ENCODE measurements at places on chromosomes 7 and 10.

GRCh38 chr7:104963991-104964385 is 50.0 kb upstream of the KMT2E start:
- DNase-seq = no peak

GRCh38 chr7:45225948-45226335 is 68.4 kb downstream of the RAMP3 start:
- no peak for DNase-seq

DNA sequence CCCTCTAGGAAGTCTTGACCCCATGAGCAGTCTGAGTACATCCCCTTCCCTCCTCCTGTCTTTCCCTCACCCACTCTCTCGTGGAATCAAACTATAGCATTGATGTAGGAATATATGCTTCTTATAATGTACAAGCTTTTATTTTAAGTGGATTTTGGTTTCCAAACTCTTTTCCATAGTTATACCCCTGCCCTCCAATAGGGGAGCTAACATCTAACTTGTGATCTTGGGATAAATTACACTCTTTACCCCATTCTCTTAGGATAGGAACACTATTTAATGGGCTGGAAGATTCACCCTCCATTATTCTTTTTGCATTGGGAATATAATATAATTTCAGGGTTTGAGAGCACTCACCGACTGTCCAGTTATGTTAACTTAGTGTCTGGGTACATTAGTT is 465.9 kb downstream of the GATA3 start:
- DNase-seq = no peak

DNA sequence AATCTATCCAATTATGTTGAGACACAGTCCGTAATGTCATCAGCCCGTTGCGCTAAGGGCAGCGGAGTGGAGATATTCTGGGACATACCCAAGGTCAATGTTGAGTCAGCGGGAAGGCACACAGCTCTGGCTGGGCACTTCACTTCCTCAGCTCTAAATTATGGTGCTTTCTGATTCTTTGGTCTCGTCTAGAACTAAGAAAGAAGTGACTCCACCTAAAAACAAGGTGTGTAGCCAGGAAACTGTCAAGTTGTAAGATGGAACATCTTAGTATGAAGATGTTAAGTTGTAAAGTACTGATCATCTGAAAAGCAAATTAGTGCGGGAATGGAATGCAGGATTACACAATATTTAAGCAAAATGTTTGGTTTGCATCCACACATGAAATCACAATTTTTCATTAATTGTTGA is 43.1 kb downstream of the BAIAP2L1 start:
- DNase-seq = no peak

DNA sequence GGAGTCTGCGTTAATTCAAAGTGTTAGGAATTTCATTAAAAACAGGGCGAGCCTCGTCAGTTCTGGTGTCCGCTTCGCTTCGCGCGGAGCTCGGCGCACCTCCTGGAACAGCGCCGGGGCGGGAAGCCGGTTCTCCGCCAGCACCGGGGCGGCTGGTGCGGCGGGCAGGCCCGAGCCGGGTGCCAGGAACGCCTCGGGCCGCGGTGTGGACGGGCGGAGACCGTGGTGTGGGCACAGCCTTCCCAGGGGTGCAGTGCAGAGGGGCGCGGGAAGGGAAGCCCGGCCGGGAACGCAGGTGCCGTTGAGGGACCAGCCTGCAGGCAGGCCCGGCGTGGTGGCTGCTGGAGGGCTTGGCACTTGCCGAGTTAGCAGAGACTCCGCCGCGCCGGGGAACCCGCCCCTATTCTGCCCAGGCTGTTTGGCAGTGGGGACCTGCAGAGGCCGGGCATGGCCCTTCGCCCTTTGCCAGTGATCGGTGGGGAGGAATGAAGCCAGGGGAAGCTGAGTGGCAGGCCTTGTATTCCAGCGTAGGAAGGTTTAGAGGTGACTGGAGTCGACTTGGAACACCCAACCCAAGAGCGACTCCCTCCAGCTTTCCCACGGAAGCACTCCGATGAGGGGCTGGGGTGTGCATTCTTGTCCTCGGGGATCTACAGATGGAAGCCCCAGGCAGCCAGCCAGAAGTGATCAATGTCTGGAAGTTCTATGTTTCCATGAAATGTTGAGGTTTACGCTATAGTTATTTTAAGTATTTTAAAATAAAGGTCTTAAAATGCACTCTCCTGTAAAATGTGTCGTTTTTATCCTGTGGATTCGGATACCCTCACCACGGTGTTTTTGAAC is 945 bp upstream of the RHEB start:
- no peak for DNase-seq

DNA sequence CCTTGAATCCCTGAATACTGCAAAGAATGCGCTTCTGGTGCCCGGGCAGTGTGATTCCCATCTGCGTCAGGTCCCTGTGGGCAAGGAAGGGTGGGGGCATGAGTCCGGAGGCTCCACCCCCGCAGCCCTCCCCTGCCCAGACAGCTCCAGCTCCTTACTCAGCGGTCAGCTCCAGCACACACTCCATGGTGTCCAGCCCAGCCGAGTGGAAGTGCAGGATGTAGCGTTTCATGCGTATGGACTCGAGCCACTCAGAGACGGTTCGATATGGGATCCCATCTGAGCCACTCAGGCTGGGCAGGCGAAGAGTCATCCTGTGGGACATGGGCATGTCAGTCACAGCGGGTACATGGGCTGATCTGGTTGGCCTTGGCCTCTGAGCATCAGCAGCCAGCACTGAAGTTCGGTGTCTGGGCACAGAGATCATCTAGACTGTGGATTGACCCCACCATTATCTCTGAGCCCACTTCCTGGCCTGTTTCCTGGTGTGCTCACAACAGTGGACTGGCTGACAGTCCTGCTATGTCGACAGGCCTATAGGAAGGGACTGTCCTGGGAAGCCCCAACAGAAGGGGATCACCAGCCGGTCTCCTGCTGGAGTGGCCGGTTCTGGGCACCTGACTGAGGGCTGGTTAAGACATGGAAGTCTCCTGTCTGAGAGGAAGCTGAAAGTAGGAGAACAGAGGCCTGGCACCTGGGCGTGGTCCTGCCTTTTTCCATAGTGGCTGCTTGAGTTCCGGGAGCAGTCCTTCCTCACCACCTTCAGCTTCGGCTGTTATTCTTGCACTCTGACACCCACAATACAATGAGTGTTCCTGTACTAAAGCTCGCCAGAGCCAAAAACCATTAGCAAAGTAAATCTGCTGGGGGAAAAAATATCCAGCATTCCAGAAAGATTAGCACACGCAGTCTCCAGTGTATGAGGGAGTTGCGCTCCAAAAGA is 10.6 kb downstream of the ZYX start:
- DNase-seq = no peak

- DNase-seq = no peak
Measured at GRCh38 chr7:26593896-26594295, 270.5 kb downstream of the SKAP2 start.

- DNase-seq = no peak
Measured at GRCh38 chr7:47697543-47697942, 115.6 kb upstream of the TNS3 start.

- DNase-seq = no peak
Measured at GRCh38 chr7:1650363-1651030, 19.6 kb upstream of the ELFN1 start.

- DNase-seq = no peak
Measured at GRCh38 chr10:98676895-98677294, 230.2 kb upstream of the HPS1 start.

- no peak for DNase-seq
Measured at GRCh38 chr7:37083311-37084096, 359.2 kb upstream of the AOAH start.

Measured in CD4-positive, alpha-beta T cell treated with Interleukin-2 at 100 ng/mL for 4 hours (primary cell).